Testis (tissue), 5 donors: ENCODE measurements at places on chromosomes 1 and 21.
A peak's percentile ranks its signal among the peaks of the same experiment; 100 is the strongest.

DNA sequence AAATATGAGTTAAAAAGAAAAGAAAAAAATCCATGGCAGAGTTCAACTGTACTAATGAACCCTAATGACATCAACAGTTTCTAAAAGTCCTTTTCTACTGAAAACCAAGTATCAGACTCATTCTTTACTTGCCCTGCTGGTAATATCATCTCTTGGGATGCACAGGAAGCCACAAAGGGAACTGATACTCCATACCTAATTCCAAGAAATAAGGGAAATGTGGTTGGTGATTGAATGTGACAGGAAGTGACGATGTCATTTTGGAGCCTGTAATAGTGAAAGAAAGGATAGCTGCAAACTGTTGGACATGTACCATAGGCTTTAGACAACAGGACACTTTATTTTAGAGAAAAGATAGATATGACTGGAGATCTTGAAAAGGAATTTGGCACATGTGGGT, 98.7 kb upstream of the VAV3 start:
- no peak for DNase-seq

- no peak for DNase-seq
Measured at GRCh38 chr1:214186103-214186824, 94.7 kb upstream of the SMYD2 start.

DNA sequence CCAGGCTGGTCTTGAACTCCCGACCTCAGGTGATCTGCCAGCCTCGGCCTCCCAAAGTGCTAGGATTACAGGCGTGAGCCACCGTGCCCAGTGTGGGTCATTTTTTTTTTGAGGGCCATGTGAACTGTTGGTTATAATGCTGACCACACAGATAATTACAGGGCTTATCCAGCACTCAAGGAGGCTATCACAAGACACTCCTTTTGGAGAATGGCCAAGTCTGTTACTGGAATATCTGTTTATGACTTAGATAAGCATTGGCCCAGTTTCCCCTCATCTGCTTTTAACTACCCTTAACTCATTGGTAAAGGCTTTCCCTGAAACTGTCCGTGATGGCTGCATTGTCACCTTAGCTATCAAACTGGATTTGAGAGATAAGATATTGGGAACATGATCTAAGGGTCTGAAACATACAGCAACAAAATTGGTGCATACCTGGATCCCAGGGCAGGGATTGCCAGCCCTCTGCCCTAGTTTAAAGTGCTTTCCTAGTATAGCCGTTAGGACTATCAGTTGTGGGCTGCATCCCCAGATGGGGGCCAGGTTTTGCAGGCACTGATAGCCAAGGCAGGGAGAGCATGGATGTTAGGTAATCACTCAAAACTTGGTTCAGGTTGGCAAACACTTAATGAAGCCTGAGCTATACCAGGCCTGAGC, 15.6 kb downstream of the SZT2 start:
- DNase-seq: peak; percentile 41

DNA sequence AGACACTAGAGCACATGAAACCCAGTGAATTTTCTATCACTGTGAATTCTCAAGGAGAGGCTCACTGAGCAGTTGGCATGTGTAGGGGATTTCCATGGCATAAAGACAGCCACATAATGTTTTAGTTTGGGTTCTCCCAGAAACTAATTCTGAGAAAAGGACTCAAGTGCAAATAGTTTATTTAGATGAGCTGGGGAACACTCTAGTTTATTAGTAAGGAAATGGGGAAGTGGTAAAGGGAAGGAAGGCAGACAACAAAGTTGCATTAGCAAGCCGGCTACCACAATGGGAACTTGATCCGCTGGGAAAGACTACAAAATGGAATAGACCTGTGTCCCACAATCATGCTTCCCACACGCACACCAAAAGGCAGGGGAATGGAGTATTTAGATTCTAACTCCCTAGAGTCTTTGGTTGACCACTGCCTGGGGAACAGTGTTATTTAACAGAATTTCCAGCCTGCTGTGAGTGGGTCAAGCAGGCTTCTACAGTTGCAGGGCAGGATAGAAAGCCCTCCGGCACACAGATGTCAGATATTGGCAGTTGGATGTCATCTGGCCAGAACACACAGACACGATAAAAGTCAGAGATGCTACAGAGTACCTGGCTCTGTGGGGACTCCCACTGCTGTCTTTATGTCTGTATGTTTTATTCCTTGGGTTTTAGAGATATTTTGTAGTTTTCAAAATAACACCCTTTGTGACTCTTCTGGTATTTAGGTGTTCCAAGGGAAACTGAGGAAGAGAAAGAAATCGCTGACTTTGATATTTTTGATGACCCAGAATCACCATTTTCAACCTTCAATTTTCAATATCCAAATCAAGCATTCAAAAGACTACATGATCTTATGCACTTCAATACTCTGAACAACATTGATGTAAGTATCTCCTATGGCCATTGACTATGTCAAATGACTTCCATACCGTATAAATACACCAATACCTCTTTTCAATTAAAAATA, 150.1 kb downstream of the PLA2G4A start:
- no peak for DNase-seq

DNA sequence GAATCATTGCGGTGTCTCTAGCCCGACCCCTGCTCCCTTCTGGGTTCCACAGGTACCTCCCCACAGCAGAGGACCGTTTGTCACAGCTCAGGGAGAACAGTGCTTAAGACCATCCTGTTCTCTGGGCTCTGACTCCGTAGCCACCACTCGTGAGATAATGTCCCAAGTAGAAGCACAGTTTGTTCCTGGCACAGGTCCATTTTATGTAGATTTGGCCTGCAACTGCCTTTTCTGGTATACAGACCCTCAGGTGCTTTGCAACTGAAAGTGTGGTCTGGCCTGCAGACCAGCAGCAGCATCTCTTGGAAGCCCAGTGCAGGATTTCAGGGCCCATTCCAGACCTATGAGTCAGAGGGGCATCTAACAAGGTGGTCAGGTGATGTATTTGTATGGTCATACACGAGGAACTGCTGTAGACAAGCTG, 28.4 kb upstream of the TMEM125 start:
- DNase-seq: peak; percentile 73

DNA sequence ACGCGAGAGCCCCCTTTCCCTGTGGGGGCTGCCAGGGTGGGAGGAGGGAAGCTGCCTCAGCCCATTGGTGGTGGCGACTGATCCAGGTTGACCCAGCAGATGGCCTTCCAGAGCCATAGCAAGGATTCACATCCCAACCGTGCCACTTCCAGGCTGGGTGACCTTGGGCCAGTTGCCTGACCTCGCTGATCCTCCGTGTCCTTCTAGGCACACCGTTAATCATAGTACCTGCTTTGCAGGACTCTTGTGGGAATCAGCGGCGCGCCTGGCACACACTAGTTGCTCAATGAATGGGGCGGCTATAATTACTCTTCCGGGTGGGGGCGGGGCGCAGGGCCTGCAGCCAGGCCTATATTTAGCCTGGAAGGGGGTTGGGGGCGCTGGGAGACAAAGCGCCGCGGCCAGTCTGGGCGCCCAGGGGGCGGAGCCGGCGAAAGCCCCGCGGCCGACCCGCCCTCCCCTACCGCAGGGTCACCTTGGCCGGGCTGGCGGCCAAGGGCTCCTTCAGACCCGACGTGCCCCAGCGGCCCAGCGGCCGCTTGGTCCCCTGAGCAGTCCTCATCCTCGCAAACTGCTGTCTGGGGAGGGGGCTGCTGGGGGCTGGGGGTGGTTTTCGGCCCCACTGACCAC, 5.1 kb downstream of the HSPB7 start:
- peak; percentile 69 for DNase-seq

- no peak for DNase-seq
Measured at GRCh38 chr1:77347646-77348045, 65.8 kb downstream of the AK5 start.

- peak; percentile 51 for DNase-seq
Measured at GRCh38 chr1:50047916-50048694, 24.4 kb upstream of the AGBL4 start.

GRCh38 chr1:3483801-3484444, 29.5 kb downstream of the ARHGEF16 start:
- peak; percentile 58 for DNase-seq

- no peak for DNase-seq
Measured at GRCh38 chr1:206094024-206094423, 23.2 kb downstream of the AVPR1B start.

- DNase-seq: peak; percentile 84
Measured at GRCh38 chr1:234750922-234751627, 141.1 kb upstream of the IRF2BP2 start.

DNA sequence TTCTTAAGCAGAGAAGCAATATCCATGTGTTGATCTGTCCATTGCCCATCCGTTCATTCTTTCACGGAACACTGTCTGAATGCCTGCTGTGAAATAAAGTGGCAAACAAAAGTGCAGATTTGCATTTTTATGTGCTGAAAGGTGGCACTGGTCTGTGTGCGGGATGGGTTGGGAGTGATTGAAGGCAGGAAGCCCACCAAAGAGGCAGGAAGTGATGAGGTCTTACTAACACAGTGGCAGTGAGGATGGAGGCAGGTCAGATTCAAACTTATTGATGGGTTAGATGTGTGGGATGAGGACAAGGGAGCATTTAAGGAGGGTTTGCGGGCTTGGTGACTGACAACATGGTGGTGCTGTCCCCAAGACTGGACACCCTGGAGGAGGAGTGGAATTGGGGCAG, 8.3 kb downstream of the PTPRF start:
- no peak for DNase-seq

- DNase-seq: no peak
Measured at GRCh38 chr1:199685369-199685768, 342.1 kb upstream of the NR5A2 start.

DNA sequence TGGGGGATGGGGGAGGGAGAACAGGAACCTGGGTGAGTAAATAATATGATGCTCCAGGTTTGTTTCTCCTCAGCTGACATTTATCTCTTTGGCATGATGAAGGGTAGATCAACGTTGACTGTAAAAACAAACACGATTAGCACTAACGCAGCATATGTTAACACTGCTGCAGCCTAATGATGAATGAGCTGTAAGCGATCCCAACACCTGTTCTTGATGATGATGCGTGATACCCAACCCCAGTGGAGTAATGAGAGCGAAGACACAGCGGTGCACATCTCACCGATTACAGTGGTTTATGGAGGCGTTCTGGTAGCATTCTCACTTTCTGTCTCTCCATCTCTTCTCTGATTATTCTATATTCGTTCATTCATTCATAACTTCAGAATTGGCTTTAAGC, 640.4 kb downstream of the USP25 start:
- no peak for DNase-seq

DNA sequence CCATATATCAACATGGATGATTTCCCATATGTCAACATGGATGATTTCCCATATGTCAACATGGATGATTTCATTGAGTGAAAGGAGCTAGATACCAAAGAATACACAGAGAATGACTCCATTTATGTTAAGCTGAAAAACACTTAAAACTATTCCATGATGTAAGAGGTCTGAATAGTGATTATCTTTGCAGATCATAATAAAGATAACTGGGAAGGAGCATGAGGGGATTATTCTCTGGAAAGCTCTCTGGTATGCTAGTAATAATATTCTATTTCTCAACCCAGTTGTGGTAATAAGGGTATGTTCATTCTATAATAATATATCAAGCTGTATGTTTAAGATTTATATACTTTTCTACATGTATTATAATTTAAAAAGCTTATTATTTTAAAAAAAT, 14.1 kb downstream of the SYNJ1 start:
- DNase-seq: no peak
